Forelimb muscle (tissue), 1 donor: ENCODE measurements at places on chromosomes 12 and 14. TPM values are rescaled to one million over a fixed set of nuclear protein-coding genes. Genes with fewer than 3 reads are reported as not detected.

ADCY4 gene
- 15.2 TPM for polyA plus RNA-seq

INHBC gene
- polyA plus RNA-seq: 0.25 TPM

COL2A1 gene
- 16.9 TPM for polyA plus RNA-seq

DHRS1 gene
- 15.0 TPM for polyA plus RNA-seq

SIRT4 gene
- polyA plus RNA-seq: 4.9 TPM

SLCO1B3 gene
- not detected for polyA plus RNA-seq

GUCY2C gene
- polyA plus RNA-seq: 0.16 TPM

CSRNP2 gene
- 26.4 TPM for polyA plus RNA-seq

TRAF3 gene
- polyA plus RNA-seq: 14.2 TPM

GRCh38 chr12:26658991-26659390 is 174.0 kb downstream of the ITPR2 start:
- no peak for DNase-seq

DNA sequence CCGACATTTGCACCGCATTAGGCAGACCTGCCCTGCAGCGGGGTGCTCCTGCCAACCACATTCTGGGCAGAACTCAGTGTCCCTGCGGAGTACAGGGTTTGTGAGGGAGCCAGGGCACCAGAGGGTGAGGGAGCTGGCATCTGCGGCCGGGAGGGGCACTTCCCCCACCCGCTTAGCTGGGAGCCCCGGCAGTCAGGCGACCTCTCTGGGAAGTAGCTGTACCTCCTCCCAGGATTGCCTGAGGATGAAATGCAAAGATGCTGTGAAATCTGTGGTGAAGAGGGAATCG is 58.6 kb downstream of the ANKRD9 start:
- DNase-seq: no peak

DNA sequence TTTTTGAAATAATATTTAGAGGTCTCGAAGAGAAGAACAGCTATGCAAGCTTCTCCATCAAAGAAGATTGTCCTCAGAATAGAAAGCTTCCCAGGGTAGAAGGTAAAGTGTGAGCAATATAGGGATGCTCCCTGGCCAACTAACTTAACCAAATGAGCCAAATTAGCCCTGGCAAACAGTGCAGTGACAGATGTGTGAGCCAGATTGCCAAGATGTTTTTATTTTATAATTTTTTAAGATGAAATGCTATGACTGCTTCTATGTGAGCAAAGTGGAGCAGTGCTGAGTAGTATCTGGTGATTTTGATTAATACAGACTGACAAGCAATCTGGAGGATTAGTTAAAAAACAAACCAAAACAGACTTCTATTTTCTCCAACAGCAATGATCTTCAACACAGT is 202.1 kb downstream of the NOVA1 start:
- DNase-seq: no peak

GRCh38 chr14:50001151-50001998 is 108.5 kb downstream of the ARF6 start:
- no peak for DNase-seq
